ENCODE measurements at places on chromosomes 1 and 21.

- DNase-seq: peak; percentile 83
These were observed 4.0 kb upstream of the IFI16 start for GRCh38 chr1:159005676-159006075.

GRCh38 chr1:112614460-112615065 is 4.4 kb downstream of the ST7L start:
- peak; percentile 77 for DNase-seq

- peak; percentile 37 for DNase-seq
These were observed 17.7 kb downstream of the TUT4 start for GRCh38 chr1:52534928-52535764.

- peak; percentile 87 for DNase-seq
These were observed 225.7 kb downstream of the GREM2 start for GRCh38 chr1:240385985-240386978.

DNA sequence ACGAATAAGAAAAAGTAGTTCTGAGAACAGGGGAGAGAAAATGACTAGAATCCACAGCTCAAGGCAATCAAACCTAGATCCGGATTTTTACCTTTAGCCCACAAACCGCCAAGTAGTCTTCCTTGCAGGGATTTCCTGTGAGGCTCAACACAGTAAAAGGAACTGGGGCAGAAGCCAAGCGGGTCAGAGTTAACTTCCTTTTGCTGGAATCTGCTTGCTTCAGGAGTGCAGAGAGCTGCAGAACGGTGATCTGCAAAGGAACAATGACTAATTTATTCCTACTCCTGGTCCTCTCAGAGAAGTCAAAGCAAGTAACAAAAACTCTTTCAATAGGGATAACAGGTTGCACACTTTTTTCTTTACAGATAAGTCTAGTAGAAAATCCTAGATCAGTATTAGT is 53.4 kb downstream of the UBR4 start:
- DNase-seq: peak; percentile 84

DNA sequence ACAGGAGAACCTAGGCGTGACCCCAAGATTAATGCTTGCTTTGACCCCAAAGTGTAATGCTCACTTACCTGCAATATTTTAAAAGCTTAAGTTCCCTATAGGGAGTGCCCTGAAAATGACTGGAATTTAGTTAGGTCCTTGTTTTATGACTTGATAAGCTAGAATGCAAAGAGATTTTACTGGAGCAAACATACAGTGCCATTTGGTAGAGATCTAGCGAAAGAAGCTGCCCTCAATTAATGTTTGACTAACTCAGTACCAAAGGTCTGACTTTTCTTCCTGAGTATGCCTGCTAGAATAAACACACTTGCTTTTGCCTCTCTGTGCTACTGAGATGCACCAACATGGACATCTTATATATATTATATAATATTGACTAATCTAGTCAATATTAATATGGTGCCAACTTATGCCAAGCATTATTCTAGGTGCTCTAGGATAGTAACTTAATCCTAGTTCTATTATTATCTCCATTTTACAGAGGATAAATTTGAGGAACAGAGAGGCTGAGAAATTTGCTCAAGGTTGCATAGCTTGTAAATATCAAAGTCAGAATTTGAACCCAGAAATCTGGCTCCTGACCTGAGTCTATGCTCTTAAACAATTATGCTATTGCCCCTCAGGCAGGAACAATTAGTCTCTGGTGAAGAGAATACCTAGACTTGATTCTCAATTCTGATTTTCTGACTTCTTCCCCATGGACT is 18.2 kb downstream of the S100A10 start:
- DNase-seq: no peak

DNA sequence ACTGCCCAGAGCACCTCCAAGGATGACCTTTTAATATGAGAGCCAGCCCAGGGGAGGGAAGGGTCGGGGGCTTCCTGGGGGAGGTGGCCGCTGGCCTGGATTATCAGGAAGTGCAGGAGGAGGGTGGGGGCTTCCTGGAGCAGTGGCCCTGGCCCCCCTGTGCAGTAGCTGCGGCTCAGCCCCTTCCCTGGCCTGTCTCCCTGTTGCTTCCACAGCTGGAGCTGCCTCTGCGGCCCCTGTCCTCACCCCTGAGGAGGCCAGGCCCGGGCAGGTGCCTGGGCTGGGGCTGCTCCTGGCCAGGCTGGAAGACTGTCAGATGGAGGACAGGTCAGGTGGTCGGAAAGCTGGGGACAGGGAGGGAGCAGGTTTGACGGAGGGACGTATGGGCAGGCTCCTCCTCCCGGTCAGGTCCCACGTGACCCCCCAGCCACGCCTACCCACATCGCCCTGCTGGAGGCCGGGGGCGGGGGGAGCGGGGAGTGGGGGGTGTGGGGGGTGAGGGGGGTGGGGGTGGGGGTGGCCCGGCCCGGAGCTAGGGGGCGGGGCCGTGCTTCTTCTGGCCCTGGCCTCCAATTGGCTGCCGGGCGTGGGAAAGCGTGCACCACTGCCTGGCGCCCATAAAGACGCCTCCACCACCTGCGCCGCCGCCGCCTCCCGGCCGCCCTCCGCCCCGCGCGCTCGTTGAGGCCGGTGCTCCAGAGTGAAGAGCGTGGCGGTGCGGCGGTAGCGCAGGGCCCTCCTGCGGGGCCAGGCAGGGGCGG is 10.2 kb upstream of the TNFRSF14 start:
- DNase-seq: peak; percentile 59
